ENCODE measurements at places on chromosomes 6 and 20.

- DNase-seq, result no peak
Observed at GRCh38 chr6:170209354-170210025, 81.4 kb downstream of the DLL1 start.

GRCh38 chr6:52149949-52150348 lies 36.2 kb upstream of the IL17A start:
- DNase-seq, result no peak

GRCh38 chr6:63649847-63650265 lies 14.3 kb downstream of the PHF3 start:
- DNase-seq, result no peak

- DNase-seq, result peak; percentile 10
Observed at GRCh38 chr6:154352898-154353585, 3.6 kb downstream of the IPCEF1 start.

DNA sequence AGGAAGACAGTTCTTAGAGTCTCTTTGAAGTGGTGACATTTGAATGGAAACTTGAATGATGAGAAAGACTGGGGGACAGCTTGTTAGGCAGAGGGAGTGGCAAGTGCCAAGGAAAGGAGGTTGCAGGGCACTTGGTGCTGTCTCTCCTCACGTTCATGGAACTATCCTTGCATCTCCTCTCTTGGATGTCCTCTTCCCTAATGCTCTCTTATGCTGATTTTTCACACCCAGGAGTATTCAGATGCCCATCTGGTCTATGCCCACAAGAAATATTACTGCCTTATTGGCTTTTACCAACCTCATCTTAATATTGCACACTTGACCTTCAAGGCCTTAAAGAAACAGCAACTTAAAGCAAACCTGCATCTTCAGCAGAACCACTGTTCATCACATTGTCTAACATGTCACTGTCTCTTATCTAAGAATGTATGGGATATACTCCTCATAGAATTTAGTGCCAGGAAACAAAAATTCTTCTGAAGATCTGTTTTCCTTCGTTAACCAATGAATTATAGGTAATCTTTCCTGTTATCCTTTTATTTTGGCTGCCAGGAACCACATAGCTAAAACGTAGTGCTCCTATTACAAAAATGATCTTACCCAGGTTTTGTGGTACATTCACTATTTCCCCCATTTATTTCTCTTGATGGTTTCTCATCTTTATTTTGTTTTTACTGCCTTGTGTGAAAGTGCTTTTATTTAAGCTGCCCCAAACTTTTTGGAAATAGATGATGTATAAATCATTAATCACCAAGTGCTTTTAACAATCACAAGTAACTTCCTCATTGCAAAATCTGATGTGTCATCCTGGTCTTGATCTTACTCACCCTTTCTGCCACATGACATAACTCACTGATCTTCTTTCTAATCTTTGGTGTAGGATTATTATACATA lies 12.8 kb downstream of the RGS17 start:
- DNase-seq, result no peak

- DNase-seq, result no peak
Observed at GRCh38 chr6:70112716-70113115, 190.2 kb downstream of the COL9A1 start.

GRCh38 chr20:20390393-20390792 lies 22.5 kb downstream of the INSM1 start:
- no peak for DNase-seq

Data from NK-92 treated with Interleukin-12 subunit alpha and Interleukin-12 subunit beta, amount 100 ng/mL, for 24 hours (cell line).